ENCODE measurements at places on chromosomes 6 and 20.

GRCh38 chr6:72626126-72626525 lies 4.3 kb downstream of the KCNQ5 start:
- DNase-seq, result no peak

- no peak for DNase-seq
These were observed 10.0 kb upstream of the SMAP1 start for GRCh38 chr6:70657706-70658105.

GRCh38 chr20:48957053-48957481 lies 35.6 kb downstream of the ARFGEF2 start:
- DNase-seq, result no peak

- DNase-seq, result no peak
These were observed 11.9 kb downstream of the HINT3 start for GRCh38 chr6:125968493-125968892.

- no peak for DNase-seq
These were observed 19.0 kb upstream of the TGM2 start for GRCh38 chr20:38184101-38184500.

GRCh38 chr6:136174510-136174909 lies 75.6 kb downstream of the MTFR2 start:
- no peak for DNase-seq

GRCh38 chr20:11917663-11918062 lies at the start of gene BTBD3:
TSS of gene BTBD3 (plus strand) at chr20:11917893. CDS start at chr20:11918276, 383 bp downstream.
- DNase-seq, result no peak

DNA sequence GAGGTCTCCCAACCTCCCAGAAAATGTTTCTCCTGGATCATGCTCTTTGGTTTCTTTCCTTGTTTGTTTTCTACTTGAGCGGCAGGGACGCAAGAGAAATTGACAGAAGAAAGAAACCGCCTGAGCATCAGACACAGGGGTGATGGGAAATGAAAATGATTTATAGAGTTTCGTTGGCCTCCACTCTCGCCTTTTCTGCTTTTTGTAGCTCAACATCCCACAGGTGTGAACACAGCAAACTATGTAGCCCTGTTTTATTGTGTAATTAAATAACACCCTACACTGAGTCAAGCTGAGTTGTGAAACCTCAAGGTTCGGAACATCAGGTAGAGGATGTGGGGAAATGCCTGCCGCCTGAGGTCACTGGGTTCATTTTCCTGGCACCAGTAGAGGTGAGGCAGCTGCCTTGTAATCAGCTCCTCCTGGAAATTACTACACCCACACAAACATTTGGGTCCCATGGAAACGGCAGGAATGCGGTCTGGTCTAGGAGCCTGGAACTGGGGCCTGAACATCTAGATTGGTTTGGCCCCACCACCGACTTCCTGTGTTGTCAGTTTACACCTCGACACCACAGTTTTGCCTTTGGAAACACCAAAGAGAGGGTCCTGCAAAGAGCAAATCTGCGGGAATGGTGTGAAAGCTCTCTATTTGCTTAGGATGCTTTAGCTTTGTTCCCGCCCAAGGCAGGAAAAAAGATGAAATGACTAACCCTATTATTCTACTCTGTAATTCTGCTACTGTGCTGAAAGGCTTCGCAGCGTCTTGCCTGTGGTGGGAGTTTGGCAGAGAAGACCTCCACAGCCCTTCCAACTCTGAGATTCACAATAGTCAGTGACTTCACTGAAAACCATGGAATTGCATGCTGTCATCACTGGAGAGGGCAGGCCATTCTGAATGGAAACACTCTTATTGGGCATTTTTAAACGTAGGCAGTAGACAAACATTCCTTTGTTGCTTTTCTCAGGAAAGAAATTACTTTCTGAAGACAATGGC lies 53.0 kb downstream of the ADAT2 start:
- peak; percentile 67 for DNase-seq

GRCh38 chr20:8019998-8020247 lies 362 bp upstream of the TMX4 start:
- no peak for DNase-seq

- peak; percentile 45 for DNase-seq
These were observed 76.8 kb upstream of the DUSP22 start for GRCh38 chr6:215335-216034.

GRCh38 chr6:16204653-16205376 lies 33.6 kb upstream of the GMPR start:
- DNase-seq, result no peak

GRCh38 chr6:138206862-138207261 lies 11.4 kb downstream of the PBOV1 start:
- no peak for DNase-seq

GRCh38 chr20:53215166-53215565 lies 243.0 kb downstream of the TSHZ2 start:
- peak; percentile 39 for DNase-seq

DNA sequence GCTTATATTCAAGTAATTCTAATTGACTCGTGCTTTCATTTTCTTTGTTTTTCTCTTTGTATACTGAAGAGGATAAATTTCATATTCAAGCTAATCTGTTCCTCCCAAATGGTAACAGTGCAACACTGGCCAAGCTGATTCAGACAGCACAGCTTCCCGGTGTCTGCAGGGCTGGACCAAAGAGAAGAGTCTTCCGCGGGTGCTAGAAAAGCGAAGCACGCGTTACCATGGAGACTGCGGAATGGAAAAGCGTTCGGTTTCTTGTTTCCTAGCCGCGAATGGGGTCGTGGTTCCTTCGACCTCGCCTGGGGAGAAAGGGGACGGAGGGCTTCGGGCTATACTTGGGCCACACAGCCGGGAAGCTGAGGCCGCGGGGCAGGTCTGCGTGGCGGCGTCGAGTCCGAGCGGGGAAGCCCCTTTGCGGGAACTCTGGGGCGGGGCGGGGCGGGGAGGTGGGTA lies 6.2 kb upstream of the ZNF311 start:
- peak; percentile 55 for DNase-seq

DNA sequence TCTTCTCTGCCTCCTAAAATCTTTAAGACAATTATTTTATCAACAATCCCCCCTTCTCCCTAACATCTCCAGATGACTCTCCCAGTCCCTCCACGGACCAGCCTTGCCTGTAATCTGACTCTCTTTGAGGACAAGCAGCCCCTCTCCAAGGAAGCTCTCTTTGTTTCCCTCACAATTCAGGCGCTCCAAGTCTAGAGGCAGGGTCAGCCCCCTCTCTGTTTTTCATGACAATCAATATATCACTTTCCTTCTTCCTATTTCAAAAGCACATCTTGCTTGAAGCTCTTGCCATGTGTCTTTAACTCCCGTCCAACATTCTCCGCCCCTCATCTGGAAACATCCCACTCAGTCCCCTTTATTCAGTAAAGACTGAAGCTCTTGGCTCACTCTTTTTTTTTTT lies 393.4 kb upstream of the SULF2 start:
- DNase-seq, result no peak

DNA sequence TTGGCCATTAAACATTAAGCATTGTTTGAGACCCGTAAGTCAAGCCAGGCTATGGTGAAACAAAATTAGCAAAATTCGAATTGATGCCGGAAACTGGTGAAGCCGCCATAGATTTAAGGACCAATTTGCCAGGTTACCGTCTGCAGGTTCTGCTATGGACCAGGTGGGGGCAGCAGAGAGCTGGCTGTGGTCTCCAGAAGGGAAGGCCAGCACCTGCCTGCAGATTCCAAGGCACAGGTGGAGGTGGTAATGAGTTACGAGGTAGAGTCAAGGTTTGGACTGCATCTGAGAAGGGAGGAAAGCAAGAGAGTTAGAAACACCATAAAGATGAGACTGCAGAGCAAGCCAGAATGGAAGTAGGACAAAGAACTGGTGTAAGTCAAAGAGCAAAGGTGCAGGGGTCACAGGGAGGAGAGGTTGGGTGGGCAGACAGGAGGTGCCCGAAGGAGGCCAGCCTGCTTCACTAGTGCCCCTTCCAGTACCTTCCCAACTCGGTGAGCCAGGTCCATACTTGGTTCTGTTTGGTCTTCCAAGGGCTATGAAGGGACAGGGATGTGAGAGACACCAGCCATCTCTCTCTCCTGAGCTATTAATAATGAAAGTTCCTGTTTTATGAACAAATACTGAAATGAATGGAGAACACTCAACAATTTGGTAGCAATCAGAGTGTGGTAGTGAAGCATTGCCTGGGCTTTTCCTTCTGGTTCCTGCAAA lies 131.6 kb upstream of the ESR1 start:
- peak; percentile 59 for DNase-seq

- no peak for DNase-seq
These were observed 290.2 kb downstream of the SOX4 start for GRCh38 chr6:21883595-21884328.

- DNase-seq, result no peak
These were observed 3.3 kb downstream of the HEY2 start for GRCh38 chr6:125752773-125753172.

DNA sequence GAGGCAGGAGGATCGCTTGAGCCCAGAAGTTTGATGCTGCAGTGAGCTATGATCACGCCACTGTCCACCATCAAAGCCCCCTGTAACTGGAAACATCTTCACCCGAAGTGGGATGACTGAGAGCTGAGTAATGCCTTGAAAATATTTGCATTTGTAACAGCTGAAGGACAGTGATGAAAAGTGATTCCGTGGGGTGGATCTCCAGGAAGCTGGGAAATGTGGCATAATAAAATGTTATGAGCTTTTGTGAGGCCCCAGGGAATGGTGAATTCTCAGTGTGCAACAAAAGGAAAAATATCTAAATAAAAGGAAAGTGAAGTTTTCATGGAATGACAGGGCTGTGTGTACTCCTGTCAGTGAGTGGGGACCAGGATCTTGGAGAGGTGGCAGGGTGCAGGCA lies 92.0 kb downstream of the JAG1 start:
- no peak for DNase-seq

GRCh38 chr6:143901885-143902750 lies 37.8 kb downstream of the ZC2HC1B start:
- no peak for DNase-seq

GRCh38 chr20:58513580-58514285 lies 1.5 kb downstream of the APCDD1L start:
- no peak for DNase-seq

DNA sequence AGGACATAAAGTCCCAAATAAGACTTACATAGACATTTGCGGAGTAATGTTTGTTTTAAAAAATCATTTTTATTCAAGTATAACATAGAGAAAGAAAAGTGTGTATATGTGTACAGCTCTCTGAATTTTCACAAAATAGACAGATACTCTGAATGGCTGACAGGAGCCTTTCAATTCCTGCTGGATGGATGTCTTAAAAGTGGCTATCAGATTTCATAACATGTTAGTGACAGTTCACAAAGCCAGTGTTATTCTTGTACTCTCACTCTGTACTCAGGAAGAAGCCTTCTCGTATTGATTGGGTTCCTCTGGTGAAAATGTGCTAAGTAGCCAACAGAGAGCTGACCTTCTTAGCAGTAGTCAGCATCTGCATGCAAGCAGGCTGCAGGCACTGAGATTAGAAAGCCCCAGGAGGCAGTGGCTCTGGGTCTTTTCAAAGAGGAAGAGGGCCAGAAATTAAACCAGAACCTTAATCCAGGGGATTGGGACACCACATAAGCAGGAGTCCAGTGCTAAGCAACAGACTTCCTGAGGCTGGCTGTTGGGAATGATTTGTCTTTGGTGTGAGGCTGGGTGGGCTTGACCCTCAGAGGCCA lies 19.7 kb downstream of the SLC17A4 start:
- DNase-seq, result no peak

DNA sequence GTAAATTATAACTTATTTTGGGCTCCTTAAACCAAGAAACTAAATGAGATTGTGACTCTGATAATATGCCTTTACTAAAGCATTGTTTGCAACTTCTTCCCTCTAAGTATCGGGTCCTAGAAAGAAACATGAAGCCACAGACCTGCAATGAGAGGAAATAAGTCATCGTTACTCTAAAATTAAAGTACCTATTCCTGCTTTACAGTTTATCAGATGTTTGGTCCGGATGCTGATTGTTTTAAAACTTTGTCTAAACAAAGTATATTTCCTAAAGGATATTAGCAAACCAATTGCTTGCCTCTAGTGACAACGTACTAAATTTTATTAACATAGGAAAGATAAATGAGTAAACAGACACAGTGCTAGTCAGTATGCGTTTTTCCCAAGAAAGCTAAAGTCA lies 216.8 kb downstream of the GJA1 start:
- DNase-seq, result no peak

- no peak for DNase-seq
These were observed 147.6 kb upstream of the FAM83B start for GRCh38 chr6:54698974-54699373.

DNA sequence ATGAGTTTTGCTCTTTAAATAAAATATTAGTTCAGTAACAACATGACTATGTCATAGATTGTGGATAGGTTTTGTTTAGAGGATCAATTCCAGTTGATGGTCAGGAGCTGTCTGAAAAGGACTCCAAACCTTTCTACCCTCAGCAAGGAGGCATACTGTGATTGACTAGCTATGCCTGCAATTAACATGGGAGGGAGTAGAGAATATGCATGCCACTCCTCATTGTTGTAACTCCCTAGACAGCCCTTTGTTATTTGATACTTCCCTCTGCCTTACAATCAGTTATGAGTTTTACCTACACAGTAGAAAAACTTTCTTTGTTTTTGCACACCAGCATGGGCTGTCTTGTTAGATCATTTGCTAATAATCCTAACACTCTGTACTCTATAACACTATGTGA lies 1418.5 kb downstream of the KHDRBS2 start:
- DNase-seq, result no peak

DNA sequence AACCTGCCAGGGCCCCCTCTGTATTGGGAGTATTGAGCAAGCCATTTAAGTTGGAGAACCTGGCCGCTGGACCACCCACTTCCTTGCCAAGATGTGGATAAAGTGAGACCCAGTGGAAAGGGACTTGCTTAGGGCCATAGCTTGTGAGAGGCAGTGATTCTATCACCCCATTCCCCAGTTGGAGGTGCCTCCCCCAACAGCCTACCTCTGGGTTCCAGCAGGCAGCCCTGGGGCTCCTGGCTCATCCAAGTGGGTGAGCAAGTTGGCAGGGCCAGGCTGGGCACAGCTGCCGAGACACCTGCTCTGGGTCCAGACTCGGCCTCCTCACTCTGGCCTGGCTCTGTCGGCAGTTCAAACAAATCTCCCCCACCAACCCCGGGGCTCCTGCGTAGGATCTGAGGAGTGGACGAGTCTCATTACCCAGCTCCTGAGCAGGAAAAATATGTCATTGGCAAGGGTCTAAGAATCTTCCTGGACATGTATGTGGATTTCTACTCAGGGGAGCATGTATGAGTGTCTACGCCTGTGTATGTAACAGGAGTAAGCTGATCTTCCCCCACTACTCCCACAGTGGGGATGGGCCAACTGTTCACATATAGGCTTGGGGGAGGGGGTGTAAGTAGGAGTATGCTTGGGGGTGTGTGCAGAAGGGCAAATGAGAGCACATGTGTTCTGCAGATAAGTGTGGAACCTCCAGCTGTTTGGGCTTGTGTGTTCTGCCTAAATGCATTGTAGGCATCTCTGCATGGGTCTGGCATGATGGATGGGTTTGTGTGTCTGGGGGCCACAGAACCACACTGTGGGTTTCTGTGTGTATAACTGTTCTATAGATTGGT lies 1.9 kb downstream of the ID1 start:
- no peak for DNase-seq

DNA sequence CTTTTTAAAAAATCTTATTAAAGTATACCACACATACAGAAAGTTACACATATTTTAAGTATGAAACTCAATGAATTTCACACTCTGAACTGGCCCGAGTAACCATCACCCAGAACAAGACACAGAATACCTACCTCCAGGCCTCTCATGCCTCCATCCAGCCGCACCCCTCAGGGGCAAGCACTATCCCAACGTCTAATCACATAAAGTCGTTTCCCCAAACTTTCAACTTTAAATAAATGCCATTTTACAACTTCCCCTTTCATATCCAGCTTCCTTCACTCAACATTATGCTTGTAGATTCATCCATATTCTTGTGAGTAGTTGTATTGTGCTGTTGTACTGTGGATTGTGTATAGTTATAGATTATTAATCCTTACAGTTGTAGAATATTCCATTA lies 539.1 kb downstream of the CD83 start:
- no peak for DNase-seq

GRCh38 chr6:144007478-144008119 lies 460 bp downstream of the PLAGL1 start:
- DNase-seq, result no peak
